ENCODE measurements at places on chromosomes 7 and 10. TPM values are rescaled to one million over a fixed set of nuclear protein-coding genes. Genes with fewer than 3 reads are reported as not detected.

GRCh38 chr10:114212153-114212552, 26.9 kb upstream of the VWA2 start:
- no peak overlapping the region for H3K27ac ChIP-seq
- no peaks in the 10 kb centered on the region for H3K4me1 ChIP-seq
- H3K27me3 ChIP-seq = no peaks in the 10 kb centered on the region
- no peak for DNase-seq

GRCh38 chr10:70597856-70598815, 4.4 kb downstream of the PRF1 start:
- H3K4me3 ChIP-seq = no peak overlapping the region
- no peak overlapping the region for H3K27ac ChIP-seq
- no peaks in the 10 kb centered on the region for H3K36me3 ChIP-seq
- H3K4me1 ChIP-seq = peaks cover 6% of the 10 kb centered on the region

DNA sequence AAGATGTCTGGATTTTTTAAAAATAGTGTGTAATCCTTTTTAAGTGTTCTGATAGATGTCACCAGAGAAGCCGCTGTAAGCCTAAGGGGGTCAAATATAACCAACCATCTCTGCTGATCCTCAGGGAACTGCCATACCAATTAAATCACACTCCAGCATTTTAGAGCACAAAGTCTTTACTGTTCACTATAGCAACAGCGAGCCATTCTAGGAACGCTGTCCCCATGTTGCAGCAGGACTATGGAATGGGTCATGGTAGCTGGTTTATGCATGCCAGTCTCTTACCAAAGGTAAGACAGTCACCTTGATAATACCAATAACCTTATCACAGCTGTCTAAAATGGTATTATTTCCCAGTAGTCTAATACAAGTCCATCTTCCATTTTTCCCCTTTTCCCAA, 33.5 kb downstream of the TRIM24 start:
- no peaks in the 10 kb centered on the region for H3K27me3 ChIP-seq
- no peak overlapping the region for H3K4me3 ChIP-seq
- H3K27ac ChIP-seq = no peak overlapping the region
- DNase-seq = no peak
- no peaks in the 10 kb centered on the region for H3K36me3 ChIP-seq

- DNase-seq = no peak
- no peak overlapping the region for H3K4me3 ChIP-seq
- no peak overlapping the region for H3K27ac ChIP-seq
Observed at GRCh38 chr10:103667356-103667755, 173.9 kb downstream of the NEURL1 start.

- no peaks in the 10 kb centered on the region for H3K4me1 ChIP-seq
- no peaks in the 10 kb centered on the region for H3K36me3 ChIP-seq
- peak; percentile 39 for DNase-seq
- peaks cover 100% of the 10 kb centered on the region for H3K27me3 ChIP-seq
Observed at GRCh38 chr10:9097206-9097990, 1042.9 kb downstream of the GATA3 start.

GRCh38 chr10:52287866-52288265, 26.2 kb upstream of the DKK1 start:
- no peak for DNase-seq
- no peak overlapping the region for H3K4me3 ChIP-seq
- no peaks in the 10 kb centered on the region for H3K27me3 ChIP-seq
- H3K4me1 ChIP-seq = no peaks in the 10 kb centered on the region

DNA sequence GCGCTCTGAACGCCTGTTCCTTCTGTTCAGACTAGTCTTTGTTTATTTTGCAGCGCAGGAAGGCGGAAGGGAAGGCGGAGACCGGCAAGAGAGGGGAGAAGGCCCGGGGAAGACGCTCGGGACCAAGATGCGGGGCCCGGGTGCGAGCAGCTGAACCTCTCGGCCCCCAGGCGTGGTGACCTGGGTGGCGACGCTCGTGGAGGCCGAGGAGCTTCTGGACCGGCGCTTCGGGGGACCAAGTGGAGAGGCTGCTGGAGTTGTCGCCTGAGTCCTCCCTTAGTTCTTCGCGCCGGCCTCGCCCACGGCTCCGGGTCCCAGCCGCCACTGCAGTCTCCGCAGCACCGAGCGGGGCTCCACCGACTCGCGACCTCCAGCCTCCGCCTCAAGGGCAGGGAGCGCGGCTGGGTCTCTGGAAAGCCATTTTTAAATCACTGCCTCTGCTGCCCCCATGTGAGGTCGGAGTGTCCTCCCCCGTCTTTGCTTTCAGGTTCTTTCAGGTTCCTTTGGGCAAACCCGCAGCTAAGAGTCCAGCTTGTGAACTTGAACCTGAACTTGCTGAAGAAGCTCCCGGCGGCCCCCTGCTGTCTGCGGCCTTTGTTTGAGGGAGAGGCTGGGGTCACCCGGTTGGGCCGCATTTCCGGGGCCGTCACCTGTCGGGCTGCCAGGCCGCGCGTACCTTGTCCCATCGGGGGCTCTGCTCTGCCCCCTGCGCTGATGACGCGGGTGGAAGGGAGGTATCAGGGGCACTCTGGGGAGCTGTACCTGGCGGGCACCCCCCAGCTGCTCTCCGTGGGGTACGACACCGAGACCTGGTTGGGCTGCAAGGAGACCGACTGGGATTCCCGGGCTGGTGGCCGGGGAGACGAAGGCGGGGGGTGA, 136.0 kb downstream of the KIF20B start:
- H3K27ac ChIP-seq = no peak overlapping the region
- H3K36me3 ChIP-seq = no peaks in the 10 kb centered on the region
- no peaks in the 10 kb centered on the region for H3K4me1 ChIP-seq
- peak; percentile 48 for DNase-seq
- 0 out of 2 replicates have a peak, but pooled peaks cover 5% of the 10 kb centered on the region for H3K27me3 ChIP-seq

DNA sequence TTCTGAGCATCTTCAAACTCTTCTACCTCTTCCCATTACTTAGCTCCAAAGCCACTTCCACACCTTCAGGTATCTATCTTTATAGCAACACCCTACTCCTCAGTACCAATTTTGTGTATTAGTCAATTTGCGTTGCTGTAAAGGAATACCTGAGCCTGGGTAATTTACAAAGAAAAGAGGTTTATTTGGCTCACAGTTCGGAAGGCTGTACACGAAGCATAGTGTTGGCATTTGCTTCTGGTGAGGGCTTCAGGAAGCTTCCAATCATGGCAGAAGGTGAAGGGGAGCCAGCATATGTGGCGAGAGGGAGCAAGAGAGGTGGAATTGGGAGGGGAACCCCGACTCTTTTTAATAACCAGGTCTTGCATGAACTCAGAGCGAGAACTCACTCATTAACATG, 17.6 kb upstream of the CRYGN start:
- DNase-seq = no peak
- peak overlapping the region; percentile 61 for H3K27ac ChIP-seq
- peaks cover 59% of the 10 kb centered on the region for H3K4me1 ChIP-seq
- no peaks in the 10 kb centered on the region for H3K36me3 ChIP-seq

ARHGEF5 gene
- 27.3 TPM for total RNA-seq

LFNG gene
- total RNA-seq = 24.5 TPM

CPA4 gene
- not detected for total RNA-seq

CALU gene
- 179 TPM for total RNA-seq

MRC1 gene
- total RNA-seq = not detected

Data from GM23338 (cell line).